ENCODE measurements at places on chromosomes 5 and 9.

DNA sequence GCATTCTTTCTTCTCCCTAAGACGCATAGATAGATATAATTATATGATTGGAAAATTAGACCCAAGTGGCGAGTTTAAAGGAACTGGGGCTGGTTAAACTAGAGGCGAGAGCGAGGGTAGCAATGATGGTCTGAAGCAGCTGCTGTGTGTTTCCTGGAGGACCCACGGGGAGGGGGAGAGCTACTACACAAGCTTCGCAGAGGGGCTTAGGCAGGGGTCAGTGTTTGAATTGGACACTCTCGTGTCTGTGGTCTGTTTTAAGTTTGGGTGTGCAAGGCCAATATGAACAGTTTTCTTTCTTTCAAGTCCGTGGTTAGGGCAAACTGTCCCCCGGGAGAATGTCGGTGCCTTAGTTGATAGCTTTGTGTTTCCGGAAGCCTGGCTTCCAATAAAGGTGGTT is 43.1 kb downstream of the PDZD2 start:
- DNase-seq: no peak

GRCh38 chr5:139462586-139463276 is at the start of gene ECSCR:
Gene ECSCR, minus strand, starts transcription at chr5:139462743. Its CDS starts 73 bp downstream, at chr5:139462670.
- no peak for DNase-seq

DNA sequence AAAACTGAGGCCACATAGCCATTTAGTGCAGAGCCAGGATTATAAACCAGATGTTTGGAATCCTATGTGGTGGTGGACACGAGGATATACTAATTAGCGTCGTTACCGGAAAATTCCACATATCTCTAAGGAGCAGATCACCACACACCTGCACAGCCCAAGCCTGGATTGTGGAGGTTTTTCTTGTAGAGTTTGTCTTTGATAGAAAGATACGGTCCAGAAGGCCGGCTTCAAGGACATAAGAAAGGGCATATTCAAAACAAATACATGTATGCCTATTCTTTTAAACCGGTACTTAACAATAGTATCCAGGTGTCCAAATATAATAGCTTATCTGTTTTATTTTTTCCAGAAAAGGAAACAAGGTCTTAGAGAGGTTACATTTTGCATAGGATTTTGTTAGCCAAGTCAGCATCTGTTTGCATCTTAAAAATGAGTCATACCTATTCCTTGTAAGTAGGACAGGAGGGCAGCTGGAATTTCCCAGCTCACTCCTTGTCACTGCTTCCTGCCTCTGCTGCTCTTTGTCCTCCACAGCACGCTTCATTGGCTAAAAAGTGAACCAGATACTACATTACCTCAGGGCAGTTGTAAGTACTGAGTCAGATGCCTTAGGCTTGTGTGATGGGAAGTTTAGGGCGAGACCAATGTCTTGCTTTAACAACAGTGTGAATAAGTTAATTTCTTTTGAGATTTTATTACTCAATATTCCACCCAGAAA is 3.6 kb downstream of the TMC1 start:
- peak; percentile 37 for DNase-seq

GRCh38 chr9:111106202-111106601 is 67.9 kb upstream of the LPAR1 start:
- DNase-seq: no peak

DNA sequence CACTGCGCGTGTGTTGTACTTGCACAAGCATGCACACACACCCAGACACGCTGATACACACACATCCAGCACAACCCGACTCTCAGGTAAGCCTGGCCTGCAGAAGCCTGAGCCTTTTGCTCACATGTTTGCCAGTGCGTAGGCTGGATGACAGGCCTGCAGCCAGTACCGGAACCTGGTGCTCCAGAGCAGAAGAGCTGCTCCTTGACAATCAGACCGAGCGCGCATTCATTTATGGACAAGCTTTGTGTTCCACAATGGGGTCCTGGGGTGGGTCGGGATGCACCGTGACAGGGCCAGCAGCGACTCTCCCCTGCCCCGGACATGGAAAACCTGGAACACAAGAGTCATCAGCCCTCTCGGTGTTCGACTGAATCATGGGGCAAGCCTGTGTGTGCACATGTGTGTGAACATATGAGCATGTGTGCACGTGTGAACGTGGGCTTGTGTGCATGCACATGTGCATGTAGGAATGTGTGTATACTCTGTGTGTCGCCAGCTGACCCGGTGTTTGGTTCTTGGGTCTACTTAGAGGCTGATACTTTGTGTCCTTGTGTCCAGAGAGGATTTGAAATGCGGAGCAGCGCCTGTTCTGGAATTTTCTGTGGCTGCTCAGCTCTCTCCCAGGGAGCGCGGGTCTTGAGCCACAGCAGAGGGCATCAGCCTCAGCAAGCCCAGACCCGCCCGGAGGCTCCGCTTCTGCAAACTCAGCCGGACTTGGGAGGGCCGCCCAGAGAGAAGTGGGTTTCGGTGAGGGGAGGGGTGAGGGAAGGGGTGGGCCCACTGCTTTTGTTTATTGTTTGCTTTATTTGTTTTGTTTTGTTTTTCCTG is 32.2 kb downstream of the IRX4 start:
- DNase-seq: no peak

- no peak for DNase-seq
These were observed 143.7 kb downstream of the SCAMP1 start for GRCh38 chr5:78503958-78504653.

GRCh38 chr5:6106756-6107155 is 271.6 kb downstream of the MED10 start:
- DNase-seq: no peak

GRCh38 chr5:150904479-150905311 is at the start of gene ZNF300:
Gene ZNF300, minus strand, starts transcription at chr5:150904980. Its CDS starts 1,825 bp downstream, at chr5:150903155.
- peak; percentile 1 for DNase-seq

DNA sequence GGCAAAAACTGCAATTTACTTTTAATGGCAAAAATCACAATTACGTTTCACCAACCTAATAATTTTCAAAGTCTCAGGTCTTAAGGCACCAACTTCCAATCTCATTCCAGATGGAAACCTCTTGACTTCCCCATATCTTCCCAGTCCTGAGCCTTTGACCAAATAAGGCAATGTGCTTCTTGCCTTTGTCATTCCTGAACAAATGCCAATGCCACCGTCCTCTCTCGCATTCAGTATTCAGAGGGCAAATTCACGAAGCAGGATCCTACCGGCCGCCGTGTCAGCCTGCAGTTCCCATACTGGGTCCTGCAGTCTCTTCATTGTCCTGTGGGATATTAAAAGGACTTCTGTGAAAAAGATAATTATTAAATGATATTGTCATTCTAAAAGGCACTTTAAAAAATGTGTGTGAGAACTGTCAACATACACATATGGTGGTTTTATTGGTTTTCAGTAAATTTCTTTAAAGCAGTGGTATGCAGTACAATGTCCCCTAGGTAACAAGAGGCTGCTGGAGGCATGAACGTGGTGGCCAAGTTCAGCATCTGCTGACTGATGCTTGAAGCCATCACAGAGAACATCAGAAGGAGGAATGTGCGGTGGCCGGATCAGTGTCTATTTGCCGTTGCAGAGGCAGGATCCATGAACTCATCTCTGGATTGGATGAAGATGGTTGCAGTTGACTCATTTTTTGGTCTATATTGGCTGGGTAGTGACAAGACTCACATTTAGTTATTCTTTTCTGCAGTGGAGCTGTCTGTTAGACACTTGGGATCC is 101.4 kb upstream of the IRX4 start:
- no peak for DNase-seq

DNA sequence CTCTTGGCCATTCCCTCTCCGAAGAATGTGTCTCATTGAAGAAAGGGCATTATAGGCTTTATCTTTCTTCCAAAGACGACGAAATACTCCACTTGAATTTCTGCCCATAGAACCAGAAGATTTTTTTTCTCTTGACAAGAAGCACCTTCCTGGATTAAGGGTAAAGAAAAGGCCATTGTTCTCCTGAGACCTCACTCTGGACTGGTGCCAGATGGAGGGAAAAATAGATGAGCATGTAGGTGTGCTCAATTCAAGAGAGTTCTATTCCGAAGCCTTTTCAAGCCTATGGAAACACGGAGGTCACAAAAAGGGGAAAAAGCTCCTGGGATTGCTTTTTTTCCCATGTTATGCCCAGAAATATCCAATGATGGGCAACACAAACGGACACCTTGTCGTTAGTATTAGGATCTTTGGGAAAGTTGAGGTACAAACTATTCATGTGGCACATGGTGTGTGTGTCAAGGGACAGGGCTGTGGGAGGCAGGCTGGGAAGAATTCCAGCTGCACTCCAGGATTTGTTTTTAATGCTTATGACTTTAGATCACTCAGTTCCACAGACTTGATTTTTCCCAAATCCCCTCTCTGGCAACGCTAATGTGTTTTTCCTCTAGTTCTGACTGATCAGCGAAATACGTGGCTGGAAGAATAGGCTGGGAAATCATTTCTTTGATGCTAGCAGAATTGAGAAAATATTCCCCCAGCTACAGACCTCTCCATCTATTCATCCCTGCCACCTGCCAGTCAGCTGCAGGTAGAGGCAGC is 89.9 kb downstream of the SIL1 start:
- no peak for DNase-seq

DNA sequence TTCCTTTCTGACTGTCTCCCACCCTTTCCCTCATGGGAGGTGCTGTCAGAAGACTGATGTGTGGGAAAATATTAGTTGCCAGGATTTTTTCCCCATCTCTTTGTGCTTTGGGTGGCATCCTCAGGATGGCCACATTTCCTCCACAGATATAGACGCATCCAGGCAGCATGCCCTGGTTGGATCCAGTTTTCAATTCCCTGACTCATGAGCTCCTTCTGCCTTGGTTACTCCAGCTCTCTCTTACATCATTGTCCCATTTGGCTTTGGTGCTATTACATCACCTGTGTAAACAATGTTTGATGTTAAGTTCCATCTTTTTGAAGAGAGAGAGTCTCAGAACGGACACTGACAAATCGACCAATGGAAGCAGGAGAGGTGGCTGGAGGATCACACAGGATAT is 302.5 kb downstream of the CDH18 start:
- DNase-seq: no peak

DNA sequence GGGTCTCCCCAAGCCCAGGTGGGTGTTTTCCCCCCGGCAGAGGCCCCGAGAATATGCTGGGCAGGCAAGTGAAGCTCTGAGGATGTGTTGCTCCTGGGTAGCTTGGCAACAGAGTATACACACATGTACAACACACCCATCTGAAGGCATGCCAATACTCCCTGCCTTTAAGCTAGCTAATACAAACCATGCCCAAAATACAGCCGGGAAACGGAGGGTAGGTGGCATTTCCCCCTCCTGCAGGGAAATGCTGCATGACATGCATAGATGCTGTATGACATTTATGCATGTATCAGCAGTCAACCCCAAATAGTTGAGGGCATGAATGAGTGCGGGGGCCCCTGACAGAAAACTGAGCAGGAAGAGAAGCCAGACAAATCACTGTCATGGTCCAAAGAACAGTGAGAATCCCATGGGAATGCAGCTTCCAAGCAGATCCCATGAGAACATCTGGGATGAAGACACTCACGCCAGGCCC is 614.1 kb downstream of the EBF1 start:
- DNase-seq: no peak

- DNase-seq: no peak
These were observed 347.8 kb upstream of the RGMB start for GRCh38 chr5:98425640-98426039.

DNA sequence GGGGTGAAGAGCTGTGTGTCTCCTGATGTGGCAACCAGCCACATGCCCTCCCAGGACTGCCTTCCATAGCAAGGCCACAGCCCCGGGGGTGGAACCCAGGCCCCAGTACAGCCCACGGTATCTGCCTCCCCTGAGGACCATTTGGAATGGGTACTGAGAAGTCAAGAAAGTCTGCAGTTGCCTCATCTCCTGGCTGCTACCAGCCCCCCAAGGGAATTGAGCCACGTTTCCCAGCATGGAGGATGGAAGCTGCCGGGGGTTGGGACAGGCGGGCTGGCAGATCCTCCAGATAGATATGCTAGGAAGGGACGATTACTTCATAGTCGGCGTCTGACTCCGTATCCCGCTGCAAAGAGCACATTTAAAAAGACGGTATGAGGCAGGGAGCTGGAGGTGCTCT is 5.5 kb upstream of the DMRT2 start:
- no peak for DNase-seq

DNA sequence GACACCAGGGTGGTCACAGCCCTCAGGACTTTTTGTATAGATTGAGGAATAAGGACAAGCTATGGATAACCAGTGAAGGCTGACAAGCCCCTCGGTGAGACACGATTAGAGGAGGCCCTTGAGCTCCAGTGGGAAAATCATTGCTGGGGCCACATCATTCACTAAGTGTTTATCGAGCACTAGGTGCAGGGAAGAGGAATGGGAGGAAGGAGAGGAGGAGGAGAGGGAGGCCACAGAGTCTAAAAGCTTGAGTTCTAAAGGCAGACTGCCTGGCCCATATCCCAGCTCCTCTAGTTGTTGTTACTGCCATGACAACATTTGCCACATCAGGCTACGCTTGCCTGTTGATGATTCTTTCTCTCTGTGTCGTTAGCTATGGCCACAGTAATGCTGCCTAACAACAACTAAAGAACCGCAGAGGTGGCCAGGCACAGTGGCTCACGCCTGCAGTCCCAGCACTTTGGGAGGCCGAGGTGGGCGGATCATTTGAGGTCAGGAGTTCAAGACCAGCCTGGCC is 37.6 kb downstream of the NKX2-5 start:
- DNase-seq: no peak

GRCh38 chr9:700365-701282 is 140.9 kb upstream of the DMRT1 start:
- DNase-seq: no peak

DNA sequence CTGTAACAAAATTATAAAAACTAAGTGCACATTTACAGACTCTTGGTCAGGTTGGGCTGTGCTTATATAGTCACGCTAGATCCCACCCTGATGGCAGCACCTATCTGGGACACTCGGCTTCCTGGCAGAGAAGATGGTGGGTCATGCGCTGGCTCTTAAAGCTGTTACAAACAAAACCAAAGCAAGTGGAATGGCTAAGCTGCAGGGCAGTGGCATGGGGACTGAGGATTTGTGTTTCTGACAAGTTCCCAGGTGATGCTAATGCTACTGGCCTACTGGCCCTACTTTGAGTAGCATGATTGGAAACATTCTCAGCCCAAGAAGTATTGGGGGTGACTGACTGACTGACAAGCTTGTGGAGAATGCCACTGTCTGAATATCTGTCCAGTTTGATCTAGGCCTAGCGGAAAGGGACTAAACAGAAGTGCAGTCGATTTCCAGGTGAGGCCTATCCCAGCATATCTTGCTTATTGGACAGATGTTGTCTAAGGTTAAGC is 8.3 kb downstream of the BTF3 start:
- no peak for DNase-seq

GRCh38 chr5:145158730-145159129 is 676.4 kb downstream of the PRELID2 start:
- DNase-seq: no peak

Measured in activated CD4-positive, alpha-beta T cell treated with anti-CD3 and anti-CD28 coated beads, Interleukin-2, amount 50 U/mL, for 24 hours (primary cell).